ENCODE measurements at places on chromosomes 13 and 19. TPM values are rescaled to one million over a fixed set of nuclear protein-coding genes. Genes with fewer than 3 reads are reported as not detected.

UHRF1 gene
- 79.1 TPM for total RNA-seq

THSD1 gene
- total RNA-seq: 0.64 TPM

ICAM3 gene
- total RNA-seq: 5.8 TPM

CADM4 gene
- 28.2 TPM for total RNA-seq

KIR3DL3 gene
- total RNA-seq: not detected

HNRNPUL1 gene
- 189 TPM for total RNA-seq

CEACAM8 gene
- not detected for total RNA-seq

EPS8L1 gene
- 54.0 TPM for total RNA-seq

LYPD4 gene
- total RNA-seq: not detected

GRCh38 chr19:47707135-47707925, 5.9 kb upstream of the EHD2 start:
- H3K36me3 ChIP-seq: peaks cover 7% of the 10 kb centered on the region
- peaks cover 17% of the 10 kb centered on the region for H3K27me3 ChIP-seq
- H3K4me3 ChIP-seq: no peak overlapping the region
- no peaks in the 10 kb centered on the region for H3K4me1 ChIP-seq
- H3K27ac ChIP-seq: no peak overlapping the region

GRCh38 chr19:49287141-49287770, 37.7 kb downstream of the SLC6A16 start:
- no peaks in the 10 kb centered on the region for H3K4me1 ChIP-seq
- no peak overlapping the region for H3K27ac ChIP-seq
- H3K27me3 ChIP-seq: peaks cover 9% of the 10 kb centered on the region
- no peaks in the 10 kb centered on the region for H3K36me3 ChIP-seq

GRCh38 chr13:80881495-80881894, 540.6 kb upstream of the SPRY2 start:
- peaks cover 15% of the 10 kb centered on the region for H3K4me1 ChIP-seq
- no peak for DNase-seq
- no peak overlapping the region for H3K4me3 ChIP-seq
- H3K27me3 ChIP-seq: peaks cover 48% of the 10 kb centered on the region
- no peaks in the 10 kb centered on the region for H3K36me3 ChIP-seq

- no peak overlapping the region for H3K4me3 ChIP-seq
- no peaks in the 10 kb centered on the region for H3K4me1 ChIP-seq
- no peak overlapping the region for H3K27ac ChIP-seq
- peak; percentile 6 for DNase-seq
- H3K27me3 ChIP-seq: peaks cover 30% of the 10 kb centered on the region
These were observed 80.5 kb upstream of the VSTM2B start for GRCh38 chr19:29445246-29445645.

- H3K4me1 ChIP-seq: peaks cover 19% of the 10 kb centered on the region
- peaks cover 29% of the 10 kb centered on the region for H3K36me3 ChIP-seq
- no peaks in the 10 kb centered on the region for H3K27me3 ChIP-seq
- no peak for DNase-seq
- H3K27ac ChIP-seq: no peak overlapping the region
- H3K4me3 ChIP-seq: no peak overlapping the region
These were observed 91.6 kb downstream of the MBNL2 start for GRCh38 chr13:97313551-97314260.

DNA sequence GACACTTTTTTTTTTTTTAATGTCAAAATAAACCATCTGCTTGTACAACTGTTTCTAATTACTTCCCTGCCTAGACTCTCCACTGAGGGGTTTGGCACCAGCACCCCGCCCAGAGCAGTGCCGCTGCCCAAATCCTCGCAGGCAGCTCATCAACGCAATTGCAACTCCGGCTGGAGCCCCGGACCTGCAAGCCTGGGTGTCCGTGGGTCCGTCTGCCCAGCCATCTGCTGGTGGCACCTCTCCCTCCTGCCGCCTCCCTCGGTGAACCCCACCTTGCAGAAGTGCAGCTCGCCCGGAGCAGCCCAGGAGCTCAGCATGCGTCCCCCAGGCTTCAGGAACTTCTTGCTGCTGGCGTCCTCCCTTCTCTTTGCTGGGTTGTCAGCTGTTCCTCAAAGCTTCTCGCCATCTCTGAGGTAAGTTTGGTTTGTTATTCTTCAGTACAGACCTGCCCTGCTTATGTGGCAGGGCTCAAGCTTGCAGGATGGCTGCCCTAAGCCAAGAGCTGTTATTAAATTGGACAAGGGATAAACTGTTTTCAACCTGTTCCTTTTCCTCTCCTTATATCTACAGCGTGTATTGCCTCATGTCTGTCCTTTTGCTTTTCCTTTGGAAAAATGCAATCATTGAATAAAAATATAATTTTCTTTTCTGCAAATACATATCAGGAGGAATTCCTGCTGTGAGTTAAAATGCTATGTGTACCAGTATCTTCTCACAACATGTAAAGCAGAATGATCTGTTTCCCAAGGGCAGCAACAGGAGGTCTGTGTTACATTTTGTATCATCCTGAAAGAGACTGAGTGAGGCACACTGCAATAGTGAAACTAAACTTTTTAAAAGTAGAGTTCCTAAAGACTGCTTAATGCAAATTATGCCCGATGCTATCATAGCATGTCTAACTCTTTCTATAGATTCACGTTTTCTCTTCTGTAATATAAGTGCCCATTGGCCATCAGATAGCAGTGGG, at the start of gene ITGBL1:
ITGBL1 (plus strand) TSS at position 157 of the 967 bp plus-strand sequence; CDS start at position 316, 159 bp downstream.
- H3K4me3 ChIP-seq: no peak within 1 kb of the TSS
- peak within 1 kb of the TSS; percentile 5 for H3K27ac ChIP-seq
- H3K27me3 ChIP-seq: peaks cover 3% of the 10 kb centered on the region

DNA sequence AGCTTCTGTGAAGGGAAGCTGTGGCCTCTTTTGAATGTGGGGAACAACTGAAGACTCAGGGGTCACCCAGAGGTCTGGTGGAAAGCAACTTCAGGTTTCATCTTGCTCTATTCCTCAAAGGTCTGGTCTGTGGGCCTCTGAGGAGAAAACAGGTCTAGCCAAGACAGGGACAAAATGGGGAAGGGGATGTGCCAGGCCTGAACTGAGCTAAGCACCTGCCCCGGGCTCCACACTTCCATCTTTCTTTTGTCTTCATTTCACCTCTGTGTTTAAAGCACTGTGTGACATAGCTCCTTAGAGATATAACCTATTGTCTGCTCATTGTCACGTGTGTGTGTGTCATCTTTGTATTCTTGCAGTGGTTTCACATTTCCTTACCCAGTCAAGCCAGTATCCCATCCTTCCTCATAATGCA, 19.9 kb upstream of the GDF15 start:
- no peaks in the 10 kb centered on the region for H3K27me3 ChIP-seq
- H3K36me3 ChIP-seq: peaks cover 10% of the 10 kb centered on the region
- no peak overlapping the region for H3K4me3 ChIP-seq
- H3K27ac ChIP-seq: peak overlapping the region; percentile 97
- H3K4me1 ChIP-seq: peaks cover 44% of the 10 kb centered on the region

DNA sequence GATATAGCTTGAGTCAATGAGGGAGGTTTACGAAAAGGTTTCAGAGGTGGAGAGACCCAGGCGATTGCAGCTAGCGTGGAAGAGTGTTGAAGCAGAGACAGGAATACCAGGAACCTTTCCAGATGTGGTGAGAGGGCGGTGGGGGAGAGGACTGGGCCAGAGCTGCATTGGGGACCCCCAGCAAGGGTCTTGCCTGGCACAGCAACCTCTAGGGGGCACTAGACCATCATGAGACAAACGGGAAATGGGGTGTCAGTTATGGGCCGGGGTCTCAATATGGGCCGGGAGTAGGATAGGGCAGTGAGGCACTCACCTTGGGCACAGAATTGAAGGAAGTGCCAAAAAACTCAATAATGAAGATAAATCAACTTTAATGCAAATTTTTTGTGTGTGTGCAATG, 2.1 kb upstream of the LRP3 start:
- no peak overlapping the region for H3K27ac ChIP-seq
- peaks cover 28% of the 10 kb centered on the region for H3K27me3 ChIP-seq

- no peak for DNase-seq
- H3K27ac ChIP-seq: peak overlapping the region; percentile 56
- peaks cover 17% of the 10 kb centered on the region for H3K4me1 ChIP-seq
- no peaks in the 10 kb centered on the region for H3K36me3 ChIP-seq
These were observed 1.7 kb upstream of the PRX start for GRCh38 chr19:40414542-40415535.

- no peaks in the 10 kb centered on the region for H3K4me1 ChIP-seq
- H3K27me3 ChIP-seq: no peaks in the 10 kb centered on the region
- no peak overlapping the region for H3K4me3 ChIP-seq
- no peak overlapping the region for H3K27ac ChIP-seq
- peaks cover 9% of the 10 kb centered on the region for H3K36me3 ChIP-seq
These were observed 14.5 kb upstream of the SPC24 start for GRCh38 chr19:11169896-11170678.

GRCh38 chr13:75467040-75467728, 14.8 kb downstream of the TBC1D4 start:
- H3K4me1 ChIP-seq: peaks cover 17% of the 10 kb centered on the region
- H3K36me3 ChIP-seq: peaks cover 19% of the 10 kb centered on the region
- DNase-seq: no peak
- no peak overlapping the region for H3K27ac ChIP-seq
- no peaks in the 10 kb centered on the region for H3K27me3 ChIP-seq

GRCh38 chr13:77563111-77563510, 27.6 kb downstream of the SCEL start:
- no peak overlapping the region for H3K4me3 ChIP-seq
- DNase-seq: no peak
- no peaks in the 10 kb centered on the region for H3K4me1 ChIP-seq
- H3K27me3 ChIP-seq: no peaks in the 10 kb centered on the region
- H3K36me3 ChIP-seq: no peaks in the 10 kb centered on the region
- no peak overlapping the region for H3K27ac ChIP-seq

DNA sequence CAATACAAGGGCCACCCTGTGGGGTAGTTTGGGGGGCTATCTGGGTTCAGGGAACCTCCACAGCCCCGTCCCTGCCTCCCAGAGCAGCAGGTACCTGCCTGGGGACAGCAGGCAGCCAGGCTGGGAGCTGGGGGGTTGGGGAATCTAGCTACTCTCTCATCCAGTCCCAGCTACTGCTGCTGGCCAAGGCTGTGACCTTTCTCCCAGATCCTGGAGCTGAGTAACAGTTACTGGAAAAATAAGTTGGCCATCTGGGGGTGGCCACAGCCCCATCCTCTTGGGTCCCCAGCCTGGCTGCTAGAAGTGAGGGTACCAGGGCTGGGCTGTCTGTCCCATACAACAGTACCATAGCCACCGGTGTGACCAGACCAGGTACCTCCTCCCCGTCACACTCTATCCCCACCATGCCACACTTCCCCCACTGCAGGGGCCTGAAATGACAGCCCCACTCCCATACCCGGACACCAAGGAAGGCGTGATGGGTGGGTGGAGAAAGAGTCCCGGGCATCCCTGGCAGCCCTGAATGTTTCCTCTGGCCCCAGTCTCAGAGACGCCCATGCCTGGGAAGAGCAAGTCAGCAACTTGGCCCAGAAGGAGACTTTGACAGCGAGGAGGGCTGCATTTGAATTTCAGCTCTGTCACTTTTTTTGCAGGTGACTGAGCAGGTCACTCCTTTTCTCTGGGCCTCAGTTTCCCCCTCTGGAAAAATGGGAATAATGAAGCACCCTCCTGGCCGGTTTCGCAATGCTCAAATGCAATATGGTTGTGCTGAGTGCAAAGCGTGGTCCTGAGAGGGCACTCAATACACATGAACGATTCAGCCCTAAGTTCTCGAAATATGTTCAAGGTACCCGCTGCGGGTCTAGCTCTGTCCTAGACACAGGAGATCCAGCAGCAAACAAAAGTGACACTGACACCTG, 30.7 kb upstream of the NFIC start:
- H3K4me3 ChIP-seq: no peak overlapping the region
- no peak for DNase-seq
- H3K27ac ChIP-seq: no peak overlapping the region
- no peaks in the 10 kb centered on the region for H3K36me3 ChIP-seq
- no peaks in the 10 kb centered on the region for H3K4me1 ChIP-seq

DNA sequence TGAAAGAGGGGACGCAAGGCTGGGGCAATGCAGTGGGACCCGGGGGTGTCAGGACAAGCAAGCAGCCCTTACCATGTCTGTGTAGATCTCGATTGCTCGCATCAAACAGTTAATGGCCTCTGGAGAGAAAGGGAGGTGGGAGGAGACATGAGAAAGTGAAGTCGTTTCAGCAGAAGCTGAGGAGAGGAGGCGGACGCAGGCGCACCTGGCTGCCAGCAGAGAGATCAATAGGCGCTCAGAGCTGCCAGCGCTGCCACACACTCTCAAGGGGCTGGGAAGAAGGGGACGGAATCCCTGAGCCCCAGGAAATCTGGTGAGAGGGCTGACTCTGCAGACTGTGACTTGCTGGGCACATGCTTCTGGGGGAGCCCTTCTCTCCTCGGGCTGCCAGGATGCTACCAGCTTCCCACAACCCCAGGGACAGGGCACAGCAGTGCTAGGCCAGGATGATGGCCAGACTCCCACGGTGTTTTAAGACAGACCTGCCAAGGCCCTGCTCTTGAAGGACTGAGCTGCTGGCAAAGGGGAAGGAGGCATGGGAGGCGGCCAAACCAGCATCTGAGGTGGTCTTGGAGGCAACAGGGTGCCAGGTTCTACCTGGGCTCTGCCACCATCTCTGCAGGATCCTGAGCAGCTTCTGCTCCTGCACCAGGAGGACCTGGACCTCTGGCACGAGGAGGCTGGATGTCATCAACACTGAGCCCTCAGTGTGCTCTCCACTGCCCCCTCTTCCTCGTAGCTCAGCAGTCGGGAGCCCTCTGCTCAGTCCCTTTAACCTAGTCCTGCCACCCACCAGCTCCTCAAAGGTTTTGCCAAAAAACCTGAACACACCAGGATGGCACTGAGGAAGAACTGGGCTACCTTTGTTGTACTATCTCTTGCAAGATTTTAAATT, 11.7 kb upstream of the KPTN start:
- H3K27ac ChIP-seq: no peak overlapping the region
- H3K4me1 ChIP-seq: no peaks in the 10 kb centered on the region
- peaks cover 3% of the 10 kb centered on the region for H3K36me3 ChIP-seq
- no peaks in the 10 kb centered on the region for H3K27me3 ChIP-seq

DNA sequence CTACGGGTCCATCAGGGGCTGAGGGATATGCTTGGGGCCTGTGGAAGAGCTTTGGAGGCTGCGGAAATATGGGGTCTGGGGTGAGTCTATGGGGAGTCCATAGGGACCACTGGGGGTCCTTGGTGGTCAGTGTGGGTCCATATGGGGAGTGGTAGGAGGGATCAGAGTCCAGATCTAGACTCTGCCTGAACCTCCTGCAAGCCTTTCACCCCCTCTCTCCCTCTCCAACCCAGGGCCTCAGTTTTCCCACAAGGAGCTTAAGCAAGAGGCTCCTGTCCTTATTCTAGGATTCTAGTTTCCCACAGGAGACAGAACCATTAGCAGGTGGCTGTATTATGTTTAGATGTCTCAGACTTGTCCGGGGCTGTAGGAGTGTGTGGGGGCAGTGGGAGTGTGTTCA, 161.9 kb upstream of the TSHZ3 start:
- no peak overlapping the region for H3K4me3 ChIP-seq
- H3K36me3 ChIP-seq: no peaks in the 10 kb centered on the region
- H3K27ac ChIP-seq: no peak overlapping the region
- peak; percentile 49 for DNase-seq
- H3K4me1 ChIP-seq: no peaks in the 10 kb centered on the region
- H3K27me3 ChIP-seq: peaks cover 15% of the 10 kb centered on the region

- peaks cover 4% of the 10 kb centered on the region for H3K36me3 ChIP-seq
- H3K27me3 ChIP-seq: no peaks in the 10 kb centered on the region
- H3K4me1 ChIP-seq: peaks cover under 1% of the 10 kb centered on the region
- DNase-seq: no peak
- no peak overlapping the region for H3K27ac ChIP-seq
These were observed 6.6 kb upstream of the PRKD2 start for GRCh38 chr19:46723471-46723870.

Data from type B pancreatic cell (in vitro differentiated cells).